ENCODE measurements at places on chromosomes 3 and 15.
A peak's percentile ranks its signal among the peaks of the same experiment; 100 is the strongest.

DNA sequence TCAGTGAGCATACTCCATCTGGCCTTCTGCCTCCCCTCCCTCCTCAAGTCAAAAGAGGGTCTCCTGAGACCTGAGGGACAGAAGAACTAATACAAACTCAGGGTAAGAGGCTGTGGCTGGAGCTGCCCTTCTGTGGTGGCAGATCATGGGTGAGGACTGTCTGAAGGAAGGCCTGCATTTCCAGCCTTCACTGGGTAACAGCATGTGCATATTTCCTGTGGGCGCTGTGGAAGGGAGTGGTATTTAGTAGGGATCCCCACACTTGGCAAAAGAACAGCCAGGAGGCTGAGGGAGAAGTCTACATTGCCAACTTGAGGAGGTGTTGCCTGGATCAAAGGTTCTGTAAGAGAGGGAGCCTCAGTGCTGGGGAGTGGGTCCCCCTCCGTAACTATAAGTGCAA is 10.1 kb upstream of the ESYT3 start:
- no peak for DNase-seq

- DNase-seq, result no peak
Observed at GRCh38 chr15:42065033-42065432, 29.3 kb downstream of the PLA2G4D start.

DNA sequence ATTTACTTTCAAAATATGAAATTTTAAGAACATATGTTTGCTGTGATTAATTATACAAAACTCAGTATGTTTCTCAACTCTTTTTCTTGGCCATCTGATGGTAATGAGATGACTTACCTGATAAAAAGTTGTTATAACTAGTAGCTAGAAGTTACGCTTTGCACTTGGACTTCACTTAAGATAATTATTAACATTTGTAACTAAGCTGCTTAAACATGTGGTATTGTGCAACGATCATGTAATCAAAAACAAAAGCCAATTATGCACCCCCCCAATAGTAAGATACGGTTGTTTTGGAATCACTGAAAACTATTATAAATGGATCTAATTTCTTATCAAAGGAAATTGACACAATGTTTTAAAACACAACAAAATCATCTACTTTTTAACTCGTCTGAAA is 342.9 kb downstream of the CNTN3 start:
- DNase-seq, result no peak

DNA sequence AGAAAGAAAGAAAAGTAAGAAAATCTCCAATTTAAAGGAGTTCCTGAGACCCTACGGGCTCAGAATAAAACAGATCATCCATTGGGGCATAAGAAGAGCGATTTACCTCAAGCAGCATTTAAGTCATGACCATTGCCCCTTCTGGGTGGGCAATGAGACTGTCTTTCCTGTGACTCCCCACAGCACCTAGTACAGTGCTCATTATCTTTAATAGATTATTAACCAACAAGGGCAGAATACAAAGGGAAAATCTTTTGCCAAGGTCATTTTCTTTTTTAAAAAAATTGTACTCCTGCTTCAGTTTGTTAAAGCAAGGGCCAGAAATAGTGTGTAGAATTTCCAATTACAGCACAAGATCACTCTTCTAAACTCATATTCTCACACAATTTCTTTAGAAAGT is 443.3 kb upstream of the AGTR1 start:
- DNase-seq, result no peak

DNA sequence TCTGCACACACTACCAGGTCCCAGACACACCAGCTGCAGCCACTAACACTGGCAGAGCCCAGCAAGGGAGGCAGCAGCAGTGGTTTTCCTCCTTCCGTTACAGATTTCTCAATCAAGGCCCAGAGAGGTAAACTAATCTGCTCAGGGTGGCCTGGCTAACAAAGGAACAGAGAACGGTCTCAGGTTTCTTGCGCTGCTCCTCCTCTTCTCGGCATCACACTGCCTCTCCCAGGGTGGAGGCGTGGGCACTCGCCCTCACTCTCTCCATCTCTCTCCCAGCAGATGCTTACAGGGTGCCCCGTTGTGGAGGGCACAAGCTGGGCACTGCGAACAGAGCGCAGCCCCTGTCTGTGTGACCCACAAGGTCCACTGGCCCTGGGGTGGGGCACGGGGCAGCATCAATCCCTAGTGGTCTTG is 228.7 kb downstream of the VPS13C start:
- peak; percentile 12 for DNase-seq

DNA sequence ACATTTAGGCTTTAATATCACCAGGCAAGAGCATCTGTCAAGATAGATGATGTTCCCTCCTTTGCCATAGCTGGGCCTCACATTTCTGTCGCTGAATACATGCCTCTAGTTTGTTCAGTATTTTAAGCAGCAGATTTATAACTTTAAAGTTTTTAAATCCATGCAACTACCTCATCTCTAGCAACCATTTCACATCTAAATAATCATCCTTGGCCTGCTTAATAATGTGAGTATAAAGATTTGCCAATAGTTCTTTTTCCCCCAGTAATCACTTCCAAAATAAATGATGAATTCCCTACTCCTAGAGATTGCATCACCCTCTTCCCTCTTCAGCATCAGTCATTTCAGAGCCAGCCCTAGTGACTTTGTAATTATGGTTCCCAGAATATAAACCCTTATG is 36.2 kb upstream of the FILIP1L start:
- DNase-seq, result no peak
